ENCODE measurements at places on chromosomes 13 and 19.
A peak's percentile ranks its signal among the peaks of the same experiment; 100 is the strongest.

GRCh38 chr19:31527443-31527842 is 178.2 kb upstream of the TSHZ3 start:
- no peak for DNase-seq

DNA sequence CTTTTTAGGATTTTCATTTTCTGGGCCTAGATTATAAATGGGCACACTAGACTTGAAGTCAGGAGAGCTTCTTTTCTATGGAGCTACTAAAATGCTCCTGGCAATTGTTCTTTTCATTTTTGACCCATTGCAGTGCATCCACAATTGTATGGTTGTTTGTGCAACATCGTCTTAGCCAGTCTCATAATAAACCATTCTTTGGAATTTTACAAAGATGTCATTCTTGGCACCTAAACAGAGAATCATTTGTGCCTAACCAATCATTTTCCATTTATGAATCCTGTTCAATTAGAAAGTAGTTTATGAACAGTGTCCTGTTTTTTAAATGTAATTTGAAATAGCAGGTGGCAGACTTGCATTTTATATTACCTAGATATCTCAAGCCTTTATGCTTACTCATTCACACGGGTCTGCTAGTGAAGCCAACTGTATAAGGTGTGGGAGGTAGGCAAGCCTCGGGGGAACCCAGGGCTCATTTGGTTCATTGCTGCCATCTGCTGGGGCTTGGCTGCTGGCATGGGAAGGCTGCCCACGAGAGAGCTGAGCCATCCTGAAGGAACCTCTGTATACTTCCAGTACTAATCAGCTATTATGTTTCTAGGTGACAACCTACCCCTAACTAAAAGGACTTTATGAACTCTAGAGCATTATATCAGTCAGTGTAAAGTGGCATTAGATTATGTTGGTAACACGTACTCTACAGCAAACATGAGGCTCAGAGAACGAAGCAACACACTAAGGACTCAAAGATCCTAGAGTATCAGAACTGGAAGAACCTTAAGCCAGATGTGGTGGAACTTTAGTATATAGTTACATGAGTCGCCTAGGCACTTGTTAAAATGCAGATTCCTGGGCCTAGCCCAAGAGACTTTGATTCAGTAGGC is 60.0 kb downstream of the TPT1 start:
- DNase-seq: peak; percentile 74

DNA sequence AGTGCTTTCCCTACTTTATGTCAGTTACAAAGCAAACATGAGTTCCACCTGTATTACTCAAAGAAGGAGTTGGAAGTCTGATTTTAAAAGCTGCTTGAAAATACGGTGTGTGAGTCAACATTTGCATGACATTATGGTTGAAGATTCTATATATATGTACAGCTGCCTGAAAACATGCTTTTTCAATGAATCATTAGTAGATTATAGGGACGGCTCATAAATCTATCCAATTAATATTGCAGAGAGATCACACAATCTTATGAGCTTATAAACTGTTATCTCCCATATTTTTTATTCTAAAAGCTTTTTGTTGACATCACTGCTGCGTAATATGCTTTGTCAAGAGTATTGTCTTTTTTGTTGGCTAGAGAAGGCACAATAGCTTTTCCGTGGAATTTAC is 873.8 kb downstream of the SLITRK6 start:
- no peak for DNase-seq

- no peak for DNase-seq
Measured at GRCh38 chr19:11722414-11722813, 16.3 kb downstream of the ZNF823 start.

GRCh38 chr13:42066542-42066941 is 18.1 kb downstream of the DGKH start:
- DNase-seq: no peak

DNA sequence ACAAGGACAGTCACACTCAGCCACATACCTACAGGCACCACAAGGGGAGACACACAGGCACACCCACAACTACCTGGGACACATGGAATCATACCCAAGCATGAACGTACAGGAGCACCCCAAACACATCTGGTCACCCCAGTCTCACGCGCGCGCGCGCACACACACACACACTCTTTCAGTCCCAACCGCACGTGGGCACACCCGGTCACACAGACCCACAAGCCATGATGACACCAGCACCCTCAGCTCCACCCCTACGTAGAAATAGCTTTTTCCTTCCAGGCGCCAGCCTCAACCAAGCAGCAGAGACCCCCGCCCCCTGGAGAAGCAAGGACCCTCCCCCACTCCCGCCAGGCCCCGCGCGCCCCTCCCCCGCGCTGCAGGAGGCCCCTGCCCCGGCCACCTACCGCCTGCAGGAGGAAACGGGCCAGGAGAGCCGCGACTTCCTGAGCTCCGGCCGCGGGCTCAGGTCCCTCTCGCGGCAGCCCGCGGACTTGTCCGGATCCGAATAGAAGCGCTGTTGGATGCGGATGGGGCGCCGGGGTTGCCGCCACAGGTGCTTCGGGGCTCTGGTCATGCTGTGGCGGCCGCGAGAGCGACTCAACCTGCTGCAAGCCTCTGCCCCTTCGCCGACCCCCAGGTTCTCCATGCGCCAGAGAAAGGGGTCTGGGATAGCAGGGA is 6.4 kb upstream of the PDE4C start:
- DNase-seq: peak; percentile 31

DNA sequence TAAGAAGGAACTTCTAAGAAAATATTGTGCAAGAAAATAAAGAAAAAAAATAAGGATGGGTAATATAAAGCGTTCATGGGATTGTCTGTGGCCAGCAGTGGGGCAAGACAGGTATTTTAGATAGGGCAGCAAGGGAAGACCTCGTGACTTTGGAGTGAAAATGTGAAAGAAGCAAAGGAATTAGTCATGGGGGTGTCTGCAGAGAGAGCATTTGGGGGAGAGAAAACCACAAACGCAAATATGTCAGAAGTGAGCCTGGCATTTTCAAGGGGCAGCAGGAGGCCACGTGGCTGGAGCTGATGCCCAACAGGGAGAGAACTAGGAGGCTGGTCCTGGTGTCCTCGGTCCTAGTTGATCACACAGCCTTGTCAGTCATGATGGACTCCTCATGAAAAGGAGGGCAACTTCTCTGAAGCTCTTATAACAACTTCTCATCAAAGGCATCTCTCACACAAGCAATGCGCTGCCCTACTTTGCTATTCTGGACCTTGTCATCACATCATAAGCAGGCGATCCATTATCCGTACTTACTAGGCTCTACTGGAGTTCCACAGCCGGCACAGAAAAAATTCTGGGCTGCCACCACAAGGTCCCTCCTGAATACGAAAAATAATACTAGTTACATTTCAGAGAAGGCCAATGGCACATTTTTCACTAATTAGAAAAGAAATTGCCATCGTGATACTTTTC is 31.0 kb downstream of the RUBCNL start:
- no peak for DNase-seq

- DNase-seq: no peak
Measured at GRCh38 chr19:33492951-33493350, 28.6 kb downstream of the PEPD start.

DNA sequence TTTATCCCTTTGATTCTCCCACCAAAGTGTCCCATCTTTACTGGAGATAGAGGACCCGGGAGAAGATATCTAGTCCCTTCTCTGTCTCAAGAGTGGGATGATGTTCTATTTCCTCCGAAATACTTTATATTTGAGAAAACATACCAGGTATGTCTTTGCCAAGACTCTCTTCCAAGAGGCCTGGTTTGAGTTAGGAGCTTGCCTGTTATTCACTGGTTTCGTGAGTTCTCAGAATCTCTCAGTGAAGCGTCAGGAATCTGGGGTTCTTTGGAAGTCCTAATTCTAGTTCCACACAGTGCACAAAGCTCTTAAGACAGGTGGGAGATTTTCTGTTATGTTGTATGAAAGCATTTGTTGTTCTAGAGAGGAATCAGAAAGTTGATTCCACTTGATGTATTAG is 182.0 kb downstream of the DNAJC15 start:
- no peak for DNase-seq

GRCh38 chr19:53511933-53512374 is 26.0 kb upstream of the ZNF331 start:
- DNase-seq: peak; percentile 63

GRCh38 chr13:75400775-75401174 is 81.2 kb downstream of the TBC1D4 start:
- DNase-seq: no peak

GRCh38 chr13:36405151-36405550 is 27.1 kb upstream of the CCNA1 start:
- DNase-seq: no peak

DNA sequence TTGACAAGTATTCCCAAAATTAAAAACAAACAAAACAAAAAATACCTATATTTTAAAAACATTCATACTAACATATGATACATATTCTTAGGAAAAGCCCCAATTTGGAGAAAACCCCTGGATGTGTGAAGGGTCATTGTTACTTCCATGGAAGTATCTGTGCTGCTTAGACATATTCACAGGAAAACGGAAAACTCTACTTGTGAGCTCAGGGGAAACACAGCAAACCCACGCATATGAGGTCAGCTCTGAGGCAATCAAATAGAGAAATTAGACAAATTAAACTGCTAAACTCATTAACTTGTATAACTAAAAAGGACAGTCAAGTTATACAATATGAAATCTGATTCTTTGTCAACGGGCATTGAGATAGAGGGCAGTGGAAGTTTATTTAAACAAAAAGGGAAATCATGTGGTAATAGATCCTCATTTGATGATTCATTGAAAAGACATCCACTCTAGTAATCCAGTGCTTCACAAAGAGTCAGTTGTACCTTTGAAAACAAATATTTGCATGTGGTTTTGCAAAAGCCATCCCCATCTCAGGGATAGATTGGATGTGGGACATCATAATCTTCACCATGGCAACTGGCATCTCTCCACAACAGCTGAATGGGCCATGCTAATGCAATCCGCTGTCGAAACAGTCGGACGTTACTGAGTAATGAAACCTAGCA is 423.4 kb downstream of the ITGBL1 start:
- no peak for DNase-seq

- no peak for DNase-seq
Measured at GRCh38 chr13:83691966-83692365, 190.3 kb downstream of the SLITRK1 start.

- no peak for DNase-seq
Measured at GRCh38 chr13:99433543-99434075, 67.7 kb upstream of the TM9SF2 start.

DNA sequence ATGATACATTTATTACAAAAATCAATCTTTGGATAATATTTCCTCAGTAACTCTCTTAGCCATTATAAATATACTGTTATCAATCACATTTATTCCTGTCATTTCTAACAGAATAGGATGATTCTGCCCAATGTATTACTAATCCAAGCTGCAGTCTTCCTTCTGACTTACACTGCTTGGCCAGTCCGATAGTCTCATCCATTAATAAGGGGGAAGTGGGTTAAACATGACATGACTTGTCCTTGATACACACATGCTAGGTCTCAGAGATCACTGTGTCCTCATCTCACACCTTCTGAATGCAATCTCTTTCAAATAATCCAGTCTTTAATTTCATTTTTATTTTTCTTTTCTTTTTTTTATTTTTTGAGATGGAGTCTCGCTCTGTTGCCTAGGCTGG is 18.8 kb downstream of the SACS start:
- no peak for DNase-seq

GRCh38 chr13:23377983-23378632 is 55.4 kb downstream of the SACS start:
- DNase-seq: peak; percentile 77

GRCh38 chr13:50006426-50007135 is 8.7 kb upstream of the KCNRG start:
- no peak for DNase-seq

DNA sequence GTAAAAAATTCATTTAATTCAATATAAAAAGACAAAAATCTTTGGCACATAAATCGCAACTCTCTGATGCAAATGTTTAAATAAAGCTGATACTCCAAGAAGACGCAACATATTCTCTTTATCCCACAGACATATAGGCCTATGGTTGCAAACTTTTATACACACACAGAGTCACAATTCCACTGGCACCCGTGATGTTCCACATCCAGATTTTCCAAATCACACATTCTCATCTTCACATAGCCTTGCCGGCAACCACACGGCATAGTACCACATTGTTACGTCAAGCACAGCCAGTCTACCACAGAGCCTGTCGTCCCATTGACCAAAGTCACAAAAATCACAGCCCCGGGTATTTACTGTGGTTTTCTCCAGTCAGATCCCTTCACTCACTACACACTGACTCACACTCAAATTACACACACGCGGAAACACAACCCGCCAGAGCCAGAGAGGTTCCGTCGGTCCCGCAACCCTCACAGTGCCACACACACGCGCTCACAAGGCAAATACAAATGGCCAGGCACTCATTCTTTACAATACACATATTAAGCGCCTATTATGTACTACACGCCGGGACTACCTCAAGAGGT is 546 bp upstream of the ZNF546 start:
- DNase-seq: peak; percentile 60

DNA sequence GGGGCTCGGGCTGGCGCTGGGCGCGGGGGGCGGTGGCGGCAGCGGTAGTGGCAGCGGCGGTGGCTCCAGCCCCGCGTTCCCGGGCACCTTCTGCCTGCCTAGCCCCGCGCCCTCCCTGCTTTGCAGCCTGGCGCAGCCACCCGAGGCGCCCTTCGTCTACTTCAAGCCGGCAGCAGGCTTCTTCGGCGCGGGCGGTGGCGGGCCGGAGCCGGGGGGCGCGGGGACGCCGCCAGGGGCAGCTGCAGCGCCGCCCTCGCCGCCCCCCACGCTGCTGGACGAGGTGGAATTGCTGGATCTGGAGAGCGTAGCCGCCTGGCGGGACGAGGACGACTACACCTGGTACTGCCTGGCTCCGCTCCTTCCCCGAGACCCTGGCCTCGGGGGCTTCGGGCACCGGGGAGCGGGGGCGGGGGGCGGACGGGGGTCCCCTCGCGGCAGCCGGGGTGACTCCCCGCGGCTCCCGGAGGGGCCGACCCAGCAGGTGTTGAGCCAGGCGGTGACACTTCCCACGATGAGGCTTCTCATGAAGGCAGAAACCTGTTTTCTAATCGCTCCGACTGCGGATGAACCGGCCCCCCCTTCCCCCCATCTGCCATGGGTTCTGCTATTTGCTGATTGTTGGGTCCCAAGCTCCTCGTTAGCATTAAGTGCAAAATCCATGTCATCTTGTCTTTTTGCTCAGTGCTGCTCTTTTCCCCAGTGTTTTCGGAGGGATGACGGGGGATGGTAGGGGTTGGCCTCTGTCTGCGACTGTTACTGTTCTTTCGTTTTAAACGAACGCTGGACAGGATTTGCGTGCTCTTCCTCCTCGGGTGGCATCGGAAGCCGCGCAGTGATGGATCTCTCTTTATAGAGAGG is 943 bp downstream of the SLAIN1 start:
- DNase-seq: peak; percentile 52

Measured in activated CD4-positive, alpha-beta T cell treated with anti-CD3 and anti-CD28 coated beads for 48 hours (primary cell).